ENCODE measurements at places on chromosomes 2 and 18. TPM values are rescaled to one million over a fixed set of nuclear protein-coding genes. Genes with fewer than 3 reads are reported as not detected.

DNA sequence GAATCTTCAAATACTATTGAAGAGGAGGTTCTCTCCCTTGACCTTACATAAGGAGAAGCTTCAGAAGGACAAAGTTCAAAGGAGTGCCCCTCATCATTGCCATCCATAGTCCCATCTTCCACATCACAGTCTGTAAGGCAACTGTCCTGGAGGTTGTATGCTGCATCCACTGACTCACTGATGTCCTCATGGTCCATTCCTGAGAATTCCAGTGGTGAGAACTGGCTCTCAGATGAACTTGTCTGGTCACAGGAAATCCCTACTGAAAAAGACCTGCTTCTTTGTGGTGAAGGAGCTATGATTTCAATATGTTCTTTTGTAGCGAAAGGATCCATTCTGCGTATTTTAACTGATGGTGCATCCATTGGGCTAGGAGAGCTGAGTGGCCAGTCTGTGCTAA lies 52.2 kb downstream of the EIF2AK3 start:
- DNase-seq, result no peak

DNA sequence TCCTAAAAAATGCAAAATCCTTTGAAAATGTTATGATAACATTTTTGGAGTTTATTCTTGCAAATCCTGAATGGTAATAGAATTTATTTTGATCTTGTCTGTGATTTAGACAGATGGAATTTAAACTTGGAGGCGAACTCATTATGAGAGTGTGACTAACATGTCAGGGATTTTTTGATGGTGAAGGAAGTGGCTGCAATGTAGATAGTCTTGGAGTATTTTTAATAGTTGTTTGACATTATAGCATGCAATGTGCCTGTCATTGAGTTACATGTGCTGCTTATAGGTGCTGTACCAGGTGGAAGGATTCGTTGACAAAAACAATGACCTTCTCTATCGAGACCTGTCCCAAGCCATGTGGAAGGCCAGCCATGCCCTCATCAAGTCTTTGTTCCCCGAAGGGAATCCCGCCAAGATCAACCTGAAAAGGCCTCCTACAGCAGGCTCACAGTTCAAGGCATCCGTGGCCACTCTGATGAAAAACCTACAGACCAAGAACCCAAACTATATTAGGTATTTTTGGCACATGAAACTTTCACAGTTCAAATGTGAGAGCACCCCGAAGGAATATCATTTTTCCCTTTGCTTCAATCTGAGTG lies 141.8 kb downstream of the MYO1B start:
- no peak for DNase-seq

The MC2R gene
- total RNA-seq, result not detected

The OSR1 gene
- 48.6 TPM for total RNA-seq

The MOGAT1 gene
- not detected for total RNA-seq
